NCI-H524 (cell line): ENCODE measurements at places on chromosomes 11 and 22.

GRCh38 chr11:102449651-102450570 lies 2.7 kb downstream of the TMEM123 start:
- DNase-seq, result no peak

DNA sequence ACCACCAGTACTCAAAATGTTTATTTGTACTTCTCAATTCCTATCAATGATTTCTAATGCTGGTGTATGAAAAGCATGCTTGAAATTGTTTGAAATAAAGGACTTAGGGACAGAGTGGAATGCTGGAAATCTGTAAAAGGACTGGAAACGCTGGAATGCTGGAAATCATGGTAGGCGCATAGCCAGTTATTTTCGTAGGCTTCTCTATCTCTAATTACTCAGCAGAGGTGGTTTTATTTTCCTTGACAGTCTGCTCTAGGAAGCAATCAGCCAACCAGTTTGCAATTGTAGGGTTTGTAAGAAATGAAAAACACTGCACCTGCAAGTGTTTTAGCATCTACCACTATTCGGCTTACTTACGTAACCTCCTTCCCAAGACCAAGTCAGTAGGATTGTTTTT lies 788 bp downstream of the LIN7C start:
- DNase-seq, result no peak

DNA sequence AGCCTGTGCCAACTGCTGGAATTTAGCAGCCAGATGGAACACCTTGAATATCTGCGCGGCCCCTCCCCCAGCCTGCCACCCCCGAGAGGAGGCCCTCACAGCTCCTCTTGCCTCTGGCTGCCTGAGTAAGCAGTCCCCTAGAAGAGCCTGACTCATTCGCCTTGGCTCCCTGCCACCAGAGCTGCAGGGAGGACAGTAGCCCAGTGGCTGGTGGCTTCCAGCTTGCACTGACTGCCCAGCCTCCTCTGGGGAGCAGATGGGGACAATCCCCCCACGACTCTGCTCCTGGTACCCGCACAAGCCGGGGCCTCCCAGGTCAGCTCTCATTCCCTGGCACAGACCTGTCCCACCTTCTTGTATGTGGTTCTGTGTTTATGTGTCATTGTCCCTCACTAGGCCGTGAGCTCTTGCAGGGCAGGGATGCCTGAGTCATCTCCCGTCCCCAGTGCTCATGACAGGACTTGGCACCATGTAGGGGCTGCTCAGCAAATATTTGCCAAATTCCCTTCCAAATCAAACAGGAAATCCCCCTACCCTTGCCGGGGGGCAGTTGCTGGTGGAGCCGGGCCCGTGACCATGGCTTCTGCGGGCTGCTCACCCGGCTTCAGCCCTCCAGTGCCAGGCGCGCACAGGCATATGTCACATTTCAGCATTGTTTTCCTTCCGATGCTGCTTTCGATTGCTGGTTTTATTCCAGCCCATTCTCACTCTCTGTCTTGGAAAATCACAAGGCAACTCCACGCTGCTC lies 43.6 kb downstream of the CACNG2 start:
- DNase-seq, result peak; percentile 83

GRCh38 chr22:49756201-49756600 lies 71.5 kb downstream of the BRD1 start:
- DNase-seq, result no peak

GRCh38 chr11:12818333-12819015 lies 144.3 kb downstream of the TEAD1 start:
- no peak for DNase-seq

- DNase-seq, result no peak
Measured at GRCh38 chr22:44914026-44914721, 95.6 kb downstream of the PHF21B start.

- no peak for DNase-seq
Measured at GRCh38 chr11:12218909-12219308, 108.5 kb downstream of the MICAL2 start.

DNA sequence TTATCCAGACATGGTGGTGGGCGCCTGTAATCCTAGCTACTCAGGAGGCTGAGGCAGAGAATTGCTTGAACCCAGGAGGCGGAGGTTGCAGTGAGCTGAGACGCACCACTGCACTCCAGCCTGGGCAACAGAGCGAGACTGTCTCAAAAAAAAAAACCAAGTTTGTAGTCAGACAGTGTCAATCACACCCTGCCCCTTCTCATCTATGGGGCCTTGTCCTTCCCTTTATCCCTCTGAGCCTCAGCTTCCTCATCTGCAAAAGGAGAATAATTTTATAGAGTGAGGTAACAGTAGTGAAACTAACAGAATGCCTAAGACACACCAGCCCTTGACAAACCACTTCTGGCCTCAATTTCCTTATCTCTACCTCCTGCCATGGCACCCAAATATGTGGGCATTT lies 10.7 kb downstream of the BCL9L start:
- no peak for DNase-seq

DNA sequence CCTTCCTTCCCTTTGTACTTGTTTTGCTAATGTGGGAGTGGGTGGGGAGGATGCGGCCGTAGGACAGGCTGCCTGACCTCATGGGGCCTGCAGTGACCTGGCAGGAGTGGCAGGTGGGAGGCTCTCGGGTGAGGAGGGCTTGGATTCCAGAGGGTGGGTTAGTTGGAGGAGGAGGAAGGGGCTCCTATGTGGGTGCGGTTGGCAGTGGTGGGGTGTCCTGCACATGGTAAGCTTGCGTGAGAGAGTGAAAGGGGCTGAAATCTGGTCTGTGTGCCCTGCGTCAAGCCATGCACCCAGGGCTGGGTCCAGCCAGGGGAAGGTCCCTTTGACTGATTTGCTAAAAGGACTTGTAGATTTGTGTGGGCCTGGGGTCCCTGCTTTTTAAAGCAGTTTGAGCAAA lies 90.7 kb upstream of the OR4B1 start:
- DNase-seq, result no peak

DNA sequence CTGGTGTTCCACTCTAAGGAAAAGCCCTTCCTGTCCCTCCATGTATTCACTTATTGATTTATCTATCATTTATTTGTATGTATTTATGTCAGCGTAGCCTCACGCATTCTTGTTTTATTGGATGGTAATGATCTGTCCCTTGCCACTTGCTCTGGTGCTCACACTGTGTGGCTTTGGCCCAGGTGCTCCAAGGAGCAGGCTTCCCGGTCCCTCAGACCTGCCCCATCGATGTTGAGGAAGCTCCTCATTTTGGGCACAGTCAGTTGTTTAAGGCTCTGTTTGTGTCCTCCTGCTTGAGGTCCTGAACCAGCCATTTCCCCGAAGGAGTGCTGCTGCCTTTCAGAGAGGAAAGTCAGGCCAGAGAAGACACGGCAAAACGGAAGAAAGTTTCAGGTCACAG lies 1485.4 kb downstream of the TBC1D22A start:
- DNase-seq, result no peak

DNA sequence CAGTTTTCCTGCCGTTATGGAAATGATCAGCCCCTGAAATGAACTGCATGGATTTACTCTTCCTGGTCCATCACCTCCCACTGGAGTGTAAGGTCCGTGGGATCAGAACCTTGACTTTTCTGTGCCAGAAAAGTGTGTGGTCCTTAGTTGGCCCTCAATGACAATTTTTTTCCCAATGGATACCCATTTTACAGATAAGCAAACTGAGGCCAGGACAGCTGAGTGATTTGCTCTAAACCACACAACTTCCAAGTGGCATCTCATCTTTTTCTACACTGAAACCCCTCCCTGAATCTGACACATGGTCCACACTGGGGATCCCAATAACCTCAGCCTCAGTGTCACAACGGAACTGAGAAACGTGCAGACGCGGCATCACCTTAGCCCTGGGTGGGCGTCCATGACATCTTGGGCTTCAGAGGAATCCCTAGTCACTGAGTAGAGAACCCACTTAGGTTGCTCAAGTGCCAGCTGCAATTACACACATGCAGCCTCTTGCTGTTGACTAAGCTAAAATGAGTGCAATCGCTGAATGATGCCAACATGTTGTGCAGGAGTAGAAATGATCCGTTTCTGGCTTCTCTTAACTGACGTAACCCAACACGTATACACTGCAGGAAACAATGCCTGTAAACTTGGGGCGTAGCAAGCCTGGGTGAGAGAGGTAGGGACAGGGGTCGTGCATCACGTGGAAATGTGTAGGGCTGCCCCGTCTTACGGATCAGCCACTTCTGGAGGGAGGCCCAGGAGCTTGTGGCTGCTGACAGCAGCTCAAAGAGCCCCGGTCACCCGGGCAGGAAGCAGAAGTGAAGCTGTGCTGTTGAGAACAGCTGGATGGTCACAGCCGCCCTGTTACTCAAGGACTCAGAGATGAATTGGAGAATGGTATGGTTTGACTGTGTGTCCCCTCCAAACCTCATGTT lies 136.3 kb downstream of the SHANK2 start:
- DNase-seq, result no peak

GRCh38 chr11:110801328-110801727 lies 89.1 kb upstream of the ARHGAP20 start:
- DNase-seq, result no peak

DNA sequence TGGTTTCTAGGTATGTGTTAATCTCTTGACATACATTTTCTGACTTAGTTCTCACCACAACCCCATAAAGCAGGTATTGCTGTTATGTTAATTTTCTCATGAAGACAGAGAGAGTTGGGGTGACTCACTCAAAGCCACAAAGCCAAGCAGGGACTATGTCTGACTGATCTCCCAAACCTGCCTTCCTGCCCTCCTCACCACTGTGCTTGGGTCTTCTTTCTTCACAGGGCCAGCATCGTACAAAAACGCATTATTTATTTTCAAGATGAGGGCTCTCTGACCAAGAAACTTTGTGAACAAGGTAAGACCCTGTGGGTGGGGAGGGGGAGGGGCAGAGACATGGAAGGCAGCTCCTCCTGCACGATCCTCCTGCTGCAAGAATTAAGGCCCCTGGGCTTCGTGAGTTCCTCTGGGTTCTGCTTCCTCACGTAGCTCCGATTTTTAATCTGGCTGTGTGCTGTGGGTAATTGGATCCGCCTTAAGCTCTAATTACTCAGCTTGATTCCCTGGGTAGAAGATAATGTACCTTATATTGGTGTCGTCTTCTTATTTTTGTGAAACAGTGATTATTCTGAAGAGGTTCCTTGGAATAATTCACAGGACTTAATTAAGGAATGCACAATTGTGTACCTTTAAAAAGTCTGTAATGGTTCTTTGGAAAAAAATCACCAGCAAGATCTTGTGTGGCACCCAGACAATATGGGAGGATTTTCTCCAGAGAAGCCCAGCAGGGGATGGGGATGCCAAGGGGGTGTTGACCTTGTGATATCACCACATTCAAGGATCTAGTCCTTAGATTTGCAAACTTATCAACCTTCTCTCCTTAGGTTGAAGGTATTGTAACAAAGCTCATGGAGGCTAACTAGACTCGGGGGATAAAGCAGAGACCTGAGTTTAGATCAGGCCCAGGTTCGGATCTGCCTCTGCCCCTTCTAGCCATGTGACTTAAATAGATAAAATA lies 112.9 kb downstream of the SPON1 start:
- DNase-seq, result peak; percentile 50

DNA sequence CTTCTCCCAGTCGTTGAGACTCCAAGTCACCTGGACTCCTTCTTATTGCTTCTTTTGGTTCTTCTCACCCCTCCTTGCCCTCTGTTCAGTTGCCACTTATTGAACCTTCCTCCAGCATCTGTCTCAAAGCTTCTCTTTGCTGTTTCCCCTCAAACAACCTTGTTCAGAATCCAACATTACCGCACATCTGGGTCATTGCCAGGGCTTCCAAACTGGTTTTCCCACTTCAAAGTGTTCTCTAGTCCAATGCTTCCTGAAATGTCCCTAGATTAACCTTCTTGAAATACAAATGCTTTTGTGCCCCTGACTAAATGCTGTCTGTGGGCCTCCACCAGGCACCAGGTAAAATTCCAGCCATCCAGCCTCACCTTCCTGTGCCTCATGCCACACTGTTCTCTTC lies 100.8 kb upstream of the TTC12 start:
- no peak for DNase-seq

GRCh38 chr11:79344753-79345294 lies 96.0 kb downstream of the TENM4 start:
- DNase-seq, result no peak

DNA sequence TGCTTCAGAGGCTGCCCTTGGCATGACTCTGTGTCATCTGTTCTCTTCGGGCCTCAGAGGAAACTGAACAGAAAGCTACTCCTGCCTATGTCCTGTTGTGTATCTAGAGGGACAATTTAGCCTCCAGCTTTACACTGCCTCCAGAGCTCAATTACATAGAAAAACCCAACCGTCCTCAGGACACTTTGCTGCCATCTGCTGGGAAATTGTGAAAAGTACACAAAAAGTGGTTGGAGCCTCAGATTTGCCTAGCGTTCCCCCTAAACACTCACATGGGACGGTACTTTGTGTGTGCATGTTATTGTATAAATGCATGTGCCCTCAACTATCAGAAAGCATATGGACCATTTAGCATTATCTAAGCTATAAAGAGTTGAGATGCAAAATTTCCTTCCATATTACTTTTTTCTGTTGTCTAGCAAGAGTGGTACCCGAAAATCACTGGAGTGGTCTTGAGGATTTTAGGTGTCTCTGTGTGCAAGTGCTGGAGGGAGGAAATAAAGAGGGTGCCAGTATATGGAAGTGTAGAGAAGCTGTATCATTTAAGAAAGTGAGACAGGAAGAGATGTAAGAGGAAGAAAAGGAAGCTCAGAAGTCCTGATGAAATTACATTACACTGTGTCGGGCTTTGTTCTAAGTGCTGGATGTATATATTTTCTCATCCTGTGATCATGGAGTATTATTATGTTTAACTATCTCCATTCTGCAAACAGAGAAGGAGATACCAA lies 8.7 kb upstream of the MS4A4E start:
- DNase-seq, result no peak

DNA sequence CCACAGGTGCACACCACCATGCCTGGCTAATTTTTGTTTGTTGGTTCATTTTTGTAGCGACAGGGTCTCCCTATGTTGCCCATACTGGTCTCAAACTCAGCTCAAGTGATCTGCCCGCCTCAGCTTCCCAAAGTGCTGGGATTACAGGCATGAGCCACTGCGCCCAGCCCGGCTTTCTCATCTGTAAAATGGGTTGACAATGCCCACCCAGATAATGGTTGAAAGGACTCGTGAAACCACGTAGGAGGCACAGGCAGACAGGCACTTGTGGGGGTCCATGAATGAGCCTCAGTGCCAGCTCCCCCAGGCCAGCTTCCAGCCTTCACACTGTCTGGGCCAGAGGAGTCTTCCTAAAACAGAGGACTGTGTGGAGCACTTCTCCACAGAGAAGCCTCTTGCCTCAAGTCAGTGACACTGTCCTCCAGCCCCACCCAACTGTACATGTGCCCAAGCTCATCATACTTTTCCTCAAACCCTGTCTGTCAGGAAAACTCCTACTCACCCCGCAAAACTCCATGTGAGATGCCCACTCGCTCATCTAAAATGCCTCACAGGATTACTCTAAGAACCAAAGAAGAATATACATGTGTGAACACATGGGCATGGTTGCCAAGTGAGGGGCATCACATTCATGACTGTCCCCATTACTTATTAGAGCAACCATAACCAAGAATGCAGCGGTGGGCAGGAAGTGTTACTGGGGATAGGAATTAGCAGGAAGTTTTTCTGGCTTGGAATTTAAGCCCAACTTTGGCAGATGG lies 32.1 kb upstream of the WNT7B start:
- DNase-seq, result no peak

- no peak for DNase-seq
Measured at GRCh38 chr11:128752379-128752778, 58.5 kb downstream of the FLI1 start.

GRCh38 chr11:73333640-73334383 lies 25.7 kb downstream of the ARHGEF17 start:
- DNase-seq, result no peak
